GM23338 (cell line): ENCODE measurements at places on chromosomes 5 and 9. TPM values are rescaled to one million over a fixed set of nuclear protein-coding genes. Genes with fewer than 3 reads are reported as not detected.

SPINK6 gene
- not detected in 2 replicates for total RNA-seq

PSMD5 gene
- 40.5 and 49.4 TPM in 2 replicates for total RNA-seq

HARS2 gene
- total RNA-seq = 21.6 and 29.6 TPM in 2 replicates

PLCXD3 gene
- total RNA-seq = 0.03 TPM in 1 of 2 replicates, not detected in the other

PCDHB12 gene
- 3.7 and 4.3 TPM in 2 replicates for total RNA-seq

ADAMTS2 gene
- 6.4 and 8.1 TPM in 2 replicates for total RNA-seq
